ENCODE measurements at places on chromosomes 4 and X.
A peak's percentile ranks its signal among the peaks of the same experiment; 100 is the strongest.

- peak; percentile 64 for DNase-seq
Measured at GRCh38 chrX:46704767-46705386, 54.0 kb downstream of the SLC9A7 start.

DNA sequence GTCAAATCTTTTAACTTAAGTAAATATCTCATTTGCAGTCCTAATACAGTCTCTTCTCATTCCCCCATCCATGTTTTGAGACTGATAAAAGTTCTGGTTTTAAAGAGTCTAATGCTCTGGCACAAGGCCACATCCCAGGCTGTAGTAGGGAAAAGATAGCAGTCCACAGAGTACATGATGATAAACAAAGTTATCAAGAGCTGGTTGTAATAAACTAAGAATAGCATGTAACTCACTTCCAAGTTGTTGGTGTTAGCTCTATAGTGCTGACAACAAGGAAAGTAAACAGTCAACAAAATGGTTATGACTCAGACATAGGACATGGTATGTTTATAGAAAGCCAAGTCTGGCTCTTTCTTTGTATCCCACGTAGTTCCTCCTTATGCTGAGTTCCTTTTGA, 21.8 kb upstream of the AREG start:
- DNase-seq: no peak

DNA sequence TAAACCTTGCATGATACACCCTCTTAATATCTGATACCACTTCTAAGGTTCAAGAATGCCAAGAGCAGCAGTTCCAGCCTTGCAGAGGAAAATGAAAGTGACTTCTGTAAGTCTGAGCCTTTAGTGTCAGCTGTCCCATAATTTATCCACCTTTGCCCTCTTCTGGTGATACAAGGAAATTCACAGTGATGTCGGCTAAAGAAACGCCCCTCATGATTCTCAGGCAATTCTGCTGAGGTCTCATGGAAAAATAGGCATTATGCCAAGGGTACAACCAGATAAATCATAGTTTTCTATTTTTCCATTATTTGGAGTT, 172.2 kb upstream of the CXCL13 start:
- DNase-seq: no peak

DNA sequence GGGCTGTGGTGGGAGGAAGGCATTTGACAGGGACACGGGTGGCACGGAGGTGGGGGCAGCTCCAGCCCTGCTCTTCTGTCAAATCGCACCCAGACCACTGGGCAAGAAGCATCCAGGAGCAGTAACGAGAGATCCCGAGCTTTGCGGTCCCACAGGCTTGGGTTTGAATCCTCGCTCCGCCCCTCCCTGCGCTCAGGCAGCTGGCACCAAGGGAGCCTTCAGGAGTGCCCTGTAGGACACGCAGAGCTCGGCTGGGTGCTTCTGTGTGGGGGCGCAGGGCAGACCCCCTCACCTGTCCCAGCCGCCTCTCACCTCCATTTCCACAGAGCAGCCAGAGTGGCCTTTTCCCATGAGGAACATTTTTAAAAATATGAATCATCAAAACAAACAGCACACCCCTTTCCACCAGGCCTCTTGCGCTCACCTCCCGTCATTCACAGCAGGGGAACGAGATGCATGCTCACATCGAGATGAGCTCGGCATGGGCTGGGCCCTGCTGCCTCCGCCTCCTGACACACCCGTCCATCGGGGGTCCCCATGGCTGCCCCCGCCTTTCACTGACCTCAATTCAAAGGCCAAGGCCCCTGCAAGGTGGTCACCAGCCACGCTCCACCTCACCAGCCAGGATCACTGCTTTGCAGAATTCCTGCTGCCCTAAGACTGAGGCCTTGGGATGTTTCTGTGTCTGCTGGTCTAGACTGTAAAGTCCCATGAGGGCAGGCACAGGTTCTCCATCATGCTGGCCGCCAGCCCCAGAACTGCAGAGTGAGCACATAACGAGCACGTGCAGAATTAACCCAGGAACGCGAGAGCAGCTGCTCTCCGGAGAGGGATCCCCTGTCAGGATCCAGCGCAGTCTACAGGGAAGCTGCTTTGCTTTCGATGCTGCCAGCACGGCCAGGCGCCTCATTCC, 52.7 kb downstream of the ACOX3 start:
- no peak for DNase-seq

GRCh38 chrX:96835660-96836289, 47.9 kb upstream of the RPA4 start:
- DNase-seq: no peak

DNA sequence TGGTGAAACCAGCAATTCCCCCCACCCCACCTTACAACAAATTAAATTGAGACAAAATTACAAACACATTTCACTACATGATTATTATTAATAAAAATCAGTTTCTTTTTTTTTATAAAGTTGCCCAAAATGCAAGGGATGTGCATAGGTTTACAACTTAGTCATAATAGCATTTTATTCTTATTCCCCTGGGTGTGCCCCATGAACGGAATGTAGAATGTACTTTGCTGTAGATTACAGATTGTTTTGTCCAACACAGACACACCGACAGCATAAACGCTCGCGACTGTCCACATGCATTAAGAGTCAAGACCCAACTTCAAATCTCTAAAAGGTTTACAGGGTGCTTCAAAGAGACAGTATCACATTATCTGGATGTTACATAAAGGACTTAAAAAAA, 72.3 kb downstream of the NYX start:
- DNase-seq: no peak

DNA sequence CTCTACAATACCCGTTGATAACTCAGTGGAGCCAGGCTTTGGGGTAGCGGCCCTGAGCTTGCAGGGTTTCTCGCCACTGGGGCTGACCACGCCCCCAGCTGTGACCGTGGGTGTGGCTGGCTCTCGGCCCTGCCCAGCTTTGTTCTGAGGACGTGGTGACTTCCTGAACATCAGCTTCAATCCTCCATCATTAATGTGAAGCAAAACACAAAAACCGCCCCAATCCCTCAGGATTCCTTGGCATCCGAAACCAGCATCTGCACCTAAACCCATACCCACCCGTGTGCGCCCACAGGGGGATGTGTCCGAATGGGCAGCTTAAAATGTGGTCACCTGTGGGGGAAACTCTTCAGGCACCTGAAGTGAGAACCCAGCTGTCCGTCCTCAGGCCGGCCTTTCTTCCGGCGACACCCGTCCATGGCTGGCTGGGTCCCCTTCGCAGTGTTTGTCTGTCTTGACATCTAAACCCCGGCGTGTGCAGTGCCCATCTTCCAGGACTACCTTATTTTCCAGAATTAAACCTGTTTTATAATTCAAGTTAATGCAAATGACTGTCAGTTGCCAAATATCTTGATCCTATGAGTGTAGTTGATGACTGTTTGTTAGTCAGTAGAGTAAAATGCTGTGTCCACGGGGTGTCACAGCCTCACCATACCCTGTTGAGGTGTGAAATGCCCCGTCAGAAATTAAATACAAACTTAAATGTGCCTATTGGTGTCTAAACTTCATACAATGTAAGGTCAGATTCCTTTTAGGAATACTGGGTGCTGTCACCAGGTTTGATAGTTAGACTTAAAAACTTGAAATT, 27.3 kb downstream of the NELFA start:
- peak; percentile 62 for DNase-seq
